Kidney (tissue), 22 donors: ENCODE measurements at places on chromosomes 7 and 10. TPM values are rescaled to one million over a fixed set of nuclear protein-coding genes. Genes with fewer than 3 reads are reported as not detected.

The ITPRID1 gene
- not detected for total RNA-seq

The MRPL43 gene
- total RNA-seq = 81.5 TPM

The NUPR2 gene
- 10.3 TPM for total RNA-seq

The DNAJC12 gene
- 2.5 TPM for total RNA-seq

The LRRC17 gene
- total RNA-seq = 4.0 TPM

The STN1 gene
- 30.1 TPM for total RNA-seq

The CALHM3 gene
- not detected for total RNA-seq

The IGF2BP3 gene
- total RNA-seq = 0.85 TPM

The FLNC gene
- 12.2 TPM for total RNA-seq

The CLDN15 gene
- total RNA-seq = 11.9 TPM

The TSPAN12 gene
- 76.5 TPM for total RNA-seq

DNA sequence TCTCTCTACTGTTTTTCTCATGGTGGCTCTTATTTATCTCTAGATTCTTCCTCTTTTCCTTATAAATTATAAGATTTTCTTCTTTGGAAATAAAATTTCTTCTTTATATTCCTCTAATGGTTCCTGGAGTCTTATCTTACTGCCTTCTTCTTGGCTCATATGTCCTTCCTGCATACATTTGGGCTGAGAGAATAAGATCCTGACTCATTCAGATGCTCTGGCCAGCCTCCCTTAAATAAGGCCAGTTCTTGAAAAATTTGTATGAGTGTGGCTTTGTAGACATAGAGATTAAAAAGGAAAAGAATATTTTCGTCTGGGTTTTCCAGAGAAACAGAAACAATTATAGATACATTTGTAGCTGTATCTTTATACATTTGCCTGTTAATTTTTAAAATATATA lies 411.3 kb downstream of the KIF20B start:
- H3K4me1 ChIP-seq = no peaks in the 10 kb centered on the region
- H3K27ac ChIP-seq = no peak overlapping the region
- H3K4me3 ChIP-seq = no peak overlapping the region
- no peak for DNase-seq
- no peaks in the 10 kb centered on the region for H3K27me3 ChIP-seq

- H3K4me3 ChIP-seq = no peak overlapping the region
- DNase-seq = peak; percentile 6
- no peaks in the 10 kb centered on the region for H3K4me1 ChIP-seq
- no peaks in the 10 kb centered on the region for H3K36me3 ChIP-seq
- H3K27ac ChIP-seq = no peak overlapping the region
These were observed 374.7 kb upstream of the VWC2 start for GRCh38 chr7:49398746-49399145.

- H3K4me1 ChIP-seq = no peaks in the 10 kb centered on the region
- no peak for DNase-seq
- no peak overlapping the region for H3K27ac ChIP-seq
- H3K27me3 ChIP-seq = no peaks in the 10 kb centered on the region
These were observed 481.6 kb downstream of the PARD3 start for GRCh38 chr10:34333513-34333912.

DNA sequence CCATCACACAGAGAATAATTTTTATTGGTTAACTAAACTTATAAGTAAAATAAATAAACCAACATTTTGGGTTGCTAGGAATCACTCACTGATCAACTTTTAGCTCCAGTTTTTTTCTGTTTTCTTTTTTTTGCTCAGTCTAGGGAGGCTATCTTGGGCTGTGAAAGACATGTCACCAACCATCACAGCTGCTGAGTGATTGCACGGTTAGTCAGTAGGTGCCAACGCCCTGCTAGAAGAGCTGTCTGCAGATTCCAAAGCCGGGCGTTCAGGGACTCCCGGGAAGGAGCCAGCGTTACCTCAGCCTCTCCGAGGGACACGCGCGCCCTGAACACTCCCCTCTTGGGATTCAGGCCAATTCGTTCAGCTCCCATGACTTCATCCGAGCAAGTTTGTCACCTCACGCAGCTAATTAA lies 604 bp upstream of the STAM start:
- no peaks in the 10 kb centered on the region for H3K4me1 ChIP-seq
- no peaks in the 10 kb centered on the region for H3K36me3 ChIP-seq
- peak overlapping the region; percentile 92 for H3K27ac ChIP-seq
- DNase-seq = peak; percentile 85
- peak overlapping the region; percentile 90 for H3K4me3 ChIP-seq

DNA sequence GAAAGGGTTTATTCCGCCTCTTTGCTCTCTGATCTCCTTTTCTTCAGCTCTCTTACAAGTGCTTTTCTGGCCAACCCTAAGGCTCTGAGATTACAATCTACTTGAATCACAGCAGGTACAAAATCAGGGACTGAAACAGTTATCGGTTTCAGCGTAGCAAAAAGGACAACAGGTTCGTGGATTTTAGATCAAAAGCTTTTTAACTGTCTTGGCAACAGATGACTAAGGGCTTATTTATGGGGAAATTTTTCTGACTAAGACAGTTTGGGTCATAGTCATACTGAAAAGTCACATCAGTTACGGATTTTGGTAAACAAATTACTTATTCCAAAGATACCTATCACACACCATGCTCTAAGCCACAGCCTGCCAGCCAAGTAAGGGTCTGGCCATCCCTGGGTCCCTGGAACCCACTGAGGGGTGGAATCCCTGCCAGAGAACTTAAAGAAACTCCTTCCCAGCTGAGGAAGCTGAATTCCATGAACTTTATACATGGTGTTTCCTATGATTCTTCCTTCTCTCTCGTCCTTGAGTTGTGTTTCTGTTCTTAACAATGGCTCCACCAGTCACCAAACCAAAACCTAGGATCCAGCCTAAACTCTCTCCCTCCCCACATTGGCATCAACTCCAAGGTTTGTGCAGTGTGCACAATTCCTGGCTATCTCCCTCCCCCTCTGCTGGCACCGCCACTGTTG lies 169.3 kb downstream of the FAM107B start:
- no peaks in the 10 kb centered on the region for H3K27me3 ChIP-seq
- no peaks in the 10 kb centered on the region for H3K4me1 ChIP-seq
- peak overlapping the region; percentile 91 for H3K27ac ChIP-seq
- H3K4me3 ChIP-seq = peak overlapping the region; percentile 82
- no peak for DNase-seq

DNA sequence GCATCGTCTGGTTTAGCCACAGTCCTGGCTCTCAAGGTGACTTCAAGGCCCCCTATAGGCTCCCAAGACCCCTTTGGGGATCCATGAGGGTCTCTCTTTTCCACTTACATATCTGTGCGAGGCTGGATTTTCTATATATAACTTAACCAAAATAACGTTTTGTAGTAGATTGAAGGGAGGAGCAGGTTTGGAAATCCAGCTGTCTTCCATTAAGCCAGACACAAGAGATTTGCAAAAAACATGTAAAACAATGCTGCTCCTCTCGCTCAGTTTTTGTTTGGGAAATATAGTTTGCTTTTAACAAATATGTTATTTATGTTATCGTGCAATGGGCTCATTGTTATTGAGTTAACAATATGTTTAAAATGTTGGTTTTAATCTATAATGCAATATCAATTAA lies 811.2 kb downstream of the TYW1 start:
- no peak for DNase-seq
- no peak overlapping the region for H3K4me3 ChIP-seq
- H3K4me1 ChIP-seq = no peaks in the 10 kb centered on the region
- no peak overlapping the region for H3K27ac ChIP-seq

- DNase-seq = peak; percentile 14
- no peaks in the 10 kb centered on the region for H3K27me3 ChIP-seq
- H3K36me3 ChIP-seq = no peaks in the 10 kb centered on the region
- H3K27ac ChIP-seq = no peak overlapping the region
- no peaks in the 10 kb centered on the region for H3K4me1 ChIP-seq
These were observed 56.4 kb upstream of the CAV2 start for GRCh38 chr7:116443101-116443523.

- no peaks in the 10 kb centered on the region for H3K36me3 ChIP-seq
- no peaks in the 10 kb centered on the region for H3K4me1 ChIP-seq
- DNase-seq = peak; percentile 52
- H3K27me3 ChIP-seq = no peaks in the 10 kb centered on the region
- no peak overlapping the region for H3K27ac ChIP-seq
- H3K4me3 ChIP-seq = no peak overlapping the region
These were observed 6.8 kb downstream of the PON1 start for GRCh38 chr7:95317546-95317945.

GRCh38 chr7:37516664-37517063 lies 68.0 kb upstream of the ELMO1 start:
- no peak overlapping the region for H3K4me3 ChIP-seq
- H3K27me3 ChIP-seq = no peaks in the 10 kb centered on the region
- no peak overlapping the region for H3K27ac ChIP-seq
- H3K36me3 ChIP-seq = no peaks in the 10 kb centered on the region

DNA sequence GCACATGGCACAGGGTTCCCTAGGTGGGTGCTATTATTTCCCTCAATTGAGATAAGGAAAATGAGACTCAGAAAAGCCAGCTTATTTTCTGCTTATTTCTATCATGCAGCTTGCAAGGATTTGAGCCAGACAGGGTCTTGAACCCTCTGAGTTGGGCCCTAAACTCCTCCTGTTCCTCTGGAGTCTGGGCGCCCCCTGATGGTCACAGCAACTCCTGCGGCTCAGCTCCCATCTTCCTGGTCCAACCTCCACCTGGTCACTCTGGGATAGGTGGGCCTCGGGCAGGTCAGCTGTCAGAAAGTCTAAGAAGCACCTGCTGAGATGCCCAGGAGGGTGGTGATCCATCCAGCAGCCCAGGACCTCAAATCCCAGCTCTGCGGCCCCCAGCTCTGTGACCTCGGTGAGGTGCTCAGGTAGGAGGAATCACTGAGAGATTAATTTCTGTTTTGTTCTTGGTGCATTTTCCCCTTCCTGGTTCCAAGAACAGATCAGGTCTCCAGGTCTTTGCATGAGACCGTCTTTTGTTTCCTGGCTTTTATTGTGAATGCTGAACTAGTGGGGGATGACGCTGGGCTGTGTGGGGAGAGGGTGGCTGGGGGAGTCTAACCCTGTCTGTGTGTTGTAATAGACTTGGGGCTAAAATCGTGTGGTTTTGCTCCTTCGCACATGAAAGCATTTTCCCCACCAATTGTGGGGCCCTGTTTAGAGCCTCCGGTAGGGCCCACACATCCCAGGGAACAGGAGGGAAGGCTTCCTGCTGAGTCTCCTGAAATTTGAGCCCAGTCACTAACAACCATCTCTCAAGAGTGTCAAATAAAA lies 32.8 kb downstream of the TMEM130 start:
- no peaks in the 10 kb centered on the region for H3K4me1 ChIP-seq
- no peaks in the 10 kb centered on the region for H3K36me3 ChIP-seq
- DNase-seq = peak; percentile 83
- no peak overlapping the region for H3K27ac ChIP-seq
- no peaks in the 10 kb centered on the region for H3K27me3 ChIP-seq

GRCh38 chr7:4951903-4952636 lies 6.9 kb downstream of the MMD2 start:
- H3K4me1 ChIP-seq = no peaks in the 10 kb centered on the region
- no peak overlapping the region for H3K4me3 ChIP-seq
- peak; percentile 53 for DNase-seq
- no peak overlapping the region for H3K27ac ChIP-seq
- H3K27me3 ChIP-seq = no peaks in the 10 kb centered on the region
- H3K36me3 ChIP-seq = no peaks in the 10 kb centered on the region

DNA sequence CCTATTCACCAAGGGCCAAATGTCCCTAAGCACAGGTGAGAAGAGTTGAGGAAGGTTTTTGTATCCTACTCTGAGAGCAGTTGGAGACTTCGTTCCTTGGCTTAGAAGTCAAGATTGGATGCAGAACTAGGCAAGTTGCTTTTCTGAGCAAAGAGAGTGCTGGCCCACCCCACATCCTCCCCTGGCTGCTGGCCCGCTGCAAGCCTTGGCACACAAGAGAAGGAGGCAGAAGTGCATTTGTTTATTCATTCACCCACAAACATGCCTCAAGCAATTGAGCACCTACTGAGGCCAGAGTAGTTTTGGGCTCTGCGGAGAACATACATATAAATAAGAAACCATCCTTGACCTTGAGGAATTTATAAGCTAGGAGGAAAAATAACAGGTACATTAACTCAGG lies 318.9 kb downstream of the KCNMA1 start:
- H3K4me1 ChIP-seq = no peaks in the 10 kb centered on the region
- H3K4me3 ChIP-seq = no peak overlapping the region
- no peaks in the 10 kb centered on the region for H3K36me3 ChIP-seq
- H3K27ac ChIP-seq = no peak overlapping the region
- no peaks in the 10 kb centered on the region for H3K27me3 ChIP-seq

- H3K27ac ChIP-seq = no peak overlapping the region
- no peaks in the 10 kb centered on the region for H3K27me3 ChIP-seq
- DNase-seq = no peak
These were observed 88.5 kb upstream of the TCERG1L start for GRCh38 chr10:131399981-131400380.

DNA sequence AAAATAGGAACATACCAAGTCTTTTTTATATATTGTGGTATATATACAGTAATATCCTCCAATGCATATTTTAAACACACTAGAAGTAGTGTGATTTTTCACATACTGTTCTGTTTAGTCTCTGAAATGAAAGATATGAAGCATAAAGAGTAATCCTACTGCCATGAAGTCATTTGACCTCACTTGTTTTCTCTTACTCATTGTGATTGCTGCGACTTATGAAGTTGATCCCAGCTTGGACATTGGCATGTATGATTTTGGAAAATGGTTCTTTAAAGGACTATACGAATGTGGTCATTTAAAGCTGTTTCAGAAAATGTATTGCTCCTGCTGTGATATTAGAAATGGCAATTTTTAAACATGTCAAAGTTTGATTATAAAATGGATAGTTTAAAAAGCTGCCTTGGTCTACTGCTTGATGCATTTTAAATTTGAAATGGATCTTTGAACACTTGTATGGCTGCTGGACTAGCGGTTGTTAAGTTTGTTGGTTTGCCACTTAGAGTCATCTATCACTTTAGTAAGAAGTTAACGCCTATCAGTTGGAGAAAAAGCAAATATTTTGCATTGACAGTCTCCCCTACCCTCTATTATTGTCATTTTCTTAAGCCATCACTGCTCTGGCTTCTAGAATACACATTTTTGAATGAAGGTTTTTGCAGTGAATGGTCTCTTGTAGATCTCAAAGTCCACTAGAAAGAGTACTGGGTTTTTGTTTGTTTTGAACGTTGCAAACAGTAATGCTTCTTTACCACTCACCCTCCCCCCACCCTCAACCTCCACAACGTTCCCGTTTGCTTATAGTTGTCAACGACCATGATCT lies 881 bp upstream of the PCGF5 start:
- no peak for DNase-seq
- H3K36me3 ChIP-seq = no peaks in the 10 kb centered on the region
- peak overlapping the region; percentile 48 for H3K27ac ChIP-seq
- peaks cover 18% of the 10 kb centered on the region for H3K4me1 ChIP-seq
- H3K4me3 ChIP-seq = peak overlapping the region; percentile 87
- H3K27me3 ChIP-seq = no peaks in the 10 kb centered on the region

DNA sequence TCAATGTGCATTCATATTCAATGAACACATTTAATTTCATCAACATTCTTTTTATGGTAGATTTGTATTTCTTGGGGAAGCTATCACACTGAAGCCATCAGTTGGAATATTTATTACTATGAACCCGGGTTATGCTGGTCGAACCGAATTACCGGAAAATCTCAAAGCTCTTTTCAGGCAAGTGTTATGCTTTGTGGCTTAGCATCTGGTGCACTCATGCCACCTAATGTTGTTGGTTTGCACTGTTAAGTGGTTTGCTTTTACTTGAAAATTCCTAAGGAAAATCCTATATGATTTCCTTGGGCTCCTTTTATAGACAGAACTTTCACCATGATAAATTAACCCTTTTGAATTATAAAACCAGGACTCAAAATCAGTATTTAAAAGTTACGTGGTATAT lies 147.9 kb downstream of the DNAH11 start:
- H3K36me3 ChIP-seq = no peaks in the 10 kb centered on the region
- H3K27ac ChIP-seq = no peak overlapping the region
- no peak overlapping the region for H3K4me3 ChIP-seq
- H3K27me3 ChIP-seq = no peaks in the 10 kb centered on the region
- H3K4me1 ChIP-seq = no peaks in the 10 kb centered on the region

- no peaks in the 10 kb centered on the region for H3K27me3 ChIP-seq
- no peak overlapping the region for H3K4me3 ChIP-seq
- no peaks in the 10 kb centered on the region for H3K36me3 ChIP-seq
- H3K4me1 ChIP-seq = no peaks in the 10 kb centered on the region
- DNase-seq = no peak
These were observed 143.8 kb downstream of the GRK5 start for GRCh38 chr10:119351189-119351588.
